ENCODE measurements at places on chromosomes 2 and 18.

GRCh38 chr18:669077-669476 lies 11.6 kb downstream of the TYMS start:
- DNase-seq = no peak

- no peak for DNase-seq
These were observed 225.5 kb downstream of the AGAP1 start for GRCh38 chr2:235719146-235719942.

DNA sequence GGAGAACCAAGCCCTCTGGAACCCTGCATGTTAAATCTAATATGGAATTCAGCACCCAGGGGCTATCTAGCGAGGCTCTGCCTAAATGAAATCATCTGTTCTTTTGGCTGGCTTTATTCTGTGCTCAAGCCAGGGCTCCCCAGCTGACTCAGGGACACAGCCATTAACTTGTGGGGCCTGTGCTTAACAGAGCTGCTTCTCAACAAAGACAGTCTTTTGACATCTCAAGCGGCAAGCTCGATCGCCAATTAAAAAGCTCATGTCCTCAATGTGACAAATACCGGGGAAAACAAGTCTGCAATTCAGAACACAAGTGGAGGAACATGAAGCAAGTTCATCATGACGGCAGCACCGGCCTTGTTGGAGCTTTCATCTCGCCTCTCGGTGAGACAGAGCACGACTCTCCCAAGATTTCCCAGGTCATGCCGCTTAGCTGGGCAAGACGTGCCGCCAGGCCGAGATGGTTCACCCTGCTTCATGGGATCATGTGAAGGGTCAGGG lies 64.9 kb downstream of the KLHL29 start:
- DNase-seq = no peak

DNA sequence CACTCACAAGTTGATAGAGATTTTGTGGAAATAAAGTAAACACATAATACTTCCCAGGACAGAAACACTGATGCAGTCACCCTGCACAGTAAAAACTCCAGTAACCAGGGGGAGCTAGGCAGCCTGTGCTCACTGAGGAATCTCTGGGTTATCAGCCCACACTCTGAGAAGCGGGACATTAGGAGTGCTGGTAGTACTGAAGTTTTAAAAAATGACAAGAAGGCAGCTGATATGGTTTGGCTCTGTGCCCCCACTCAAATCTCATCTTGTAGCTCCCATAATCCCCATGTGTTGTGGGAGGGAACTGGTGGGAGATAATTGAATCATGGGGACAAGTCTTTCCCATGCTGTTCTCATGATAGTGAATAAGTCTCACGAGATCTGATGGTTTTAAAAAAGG lies 31.4 kb downstream of the KCTD1 start:
- DNase-seq = no peak

DNA sequence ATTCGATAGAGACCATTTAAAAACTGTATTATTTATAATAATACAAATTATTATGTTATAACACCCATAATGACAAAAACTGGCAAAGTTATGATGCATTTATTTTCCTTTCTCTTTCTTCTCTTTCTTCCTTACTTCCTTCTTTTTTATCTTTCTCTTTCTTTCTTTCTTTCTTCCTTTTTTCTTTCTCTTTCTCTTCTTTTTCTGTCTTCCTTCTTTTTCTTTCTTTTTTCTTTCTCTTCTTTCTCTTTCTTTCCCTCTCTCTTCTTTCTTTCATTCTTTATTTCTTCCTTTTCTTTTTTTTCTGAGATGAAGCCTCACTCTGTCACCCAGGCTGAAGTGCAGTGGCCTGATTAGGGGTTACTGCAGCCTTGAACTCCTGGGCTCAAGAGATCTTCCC lies 27.5 kb upstream of the ZNF516 start:
- no peak for DNase-seq

GRCh38 chr2:151292141-151292540 lies 2.7 kb upstream of the NMI start:
- no peak for DNase-seq

- DNase-seq = no peak
These were observed 113.2 kb downstream of the BCL11A start for GRCh38 chr2:60440079-60440766.

DNA sequence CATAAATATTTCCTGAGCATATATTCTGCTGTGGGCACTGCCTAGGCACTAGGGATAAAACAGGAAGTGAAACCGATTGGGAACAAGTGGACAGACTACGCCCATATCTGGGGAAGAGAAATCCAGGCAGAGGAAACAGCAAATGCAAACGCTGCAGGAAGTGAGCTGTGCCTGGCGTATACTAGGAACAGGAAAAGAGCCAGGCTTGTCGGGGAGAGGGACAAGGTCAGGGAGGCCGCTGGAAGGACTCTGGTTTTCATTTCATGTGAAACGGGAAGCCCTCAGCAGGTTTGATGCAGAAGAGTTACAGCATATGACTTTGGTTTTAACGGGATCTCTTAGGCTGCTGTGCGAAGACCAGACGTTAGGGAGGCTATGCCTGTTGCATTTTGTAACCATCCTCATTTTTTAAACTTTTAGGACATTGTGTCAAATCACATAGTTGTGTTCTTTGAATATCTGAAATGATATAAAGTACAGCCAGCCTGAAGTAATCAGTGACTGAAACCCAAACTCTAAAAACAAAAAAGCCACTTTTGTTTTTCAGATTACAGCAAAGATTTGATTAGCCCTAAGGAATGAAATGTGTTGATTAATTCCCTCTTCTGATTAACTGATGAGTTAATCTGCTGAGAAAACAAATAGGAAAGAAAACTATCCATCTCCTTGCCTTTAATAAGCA lies 110.2 kb upstream of the PIEZO2 start:
- DNase-seq = no peak

DNA sequence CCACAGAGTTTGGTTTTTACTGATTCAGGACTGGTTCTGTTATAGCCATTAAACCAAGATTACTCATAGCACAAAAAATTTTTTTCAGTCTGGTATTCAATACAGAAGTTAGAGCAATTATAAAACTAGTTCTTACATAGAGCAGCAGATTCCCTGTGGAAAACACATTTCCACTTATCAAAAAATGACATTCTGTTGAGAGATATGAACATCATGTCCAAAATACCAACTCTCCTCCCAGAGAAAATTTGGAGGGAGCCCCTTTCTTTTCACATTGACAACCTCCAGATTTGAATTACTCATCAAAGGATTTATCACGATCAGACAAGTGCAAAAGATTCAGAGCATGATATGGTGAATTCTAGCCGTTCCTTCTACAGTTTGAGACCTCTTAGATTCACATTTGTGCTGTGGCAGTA lies 126.8 kb upstream of the SERPINE2 start:
- no peak for DNase-seq

- no peak for DNase-seq
These were observed 31.9 kb upstream of the EFR3B start for GRCh38 chr2:25009954-25010353.

GRCh38 chr2:176455816-176456291 lies 186.6 kb downstream of the MTX2 start:
- DNase-seq = no peak
